ENCODE measurements at places on chromosomes 12 and 14.
A peak's percentile ranks its signal among the peaks of the same experiment; 100 is the strongest.

DNA sequence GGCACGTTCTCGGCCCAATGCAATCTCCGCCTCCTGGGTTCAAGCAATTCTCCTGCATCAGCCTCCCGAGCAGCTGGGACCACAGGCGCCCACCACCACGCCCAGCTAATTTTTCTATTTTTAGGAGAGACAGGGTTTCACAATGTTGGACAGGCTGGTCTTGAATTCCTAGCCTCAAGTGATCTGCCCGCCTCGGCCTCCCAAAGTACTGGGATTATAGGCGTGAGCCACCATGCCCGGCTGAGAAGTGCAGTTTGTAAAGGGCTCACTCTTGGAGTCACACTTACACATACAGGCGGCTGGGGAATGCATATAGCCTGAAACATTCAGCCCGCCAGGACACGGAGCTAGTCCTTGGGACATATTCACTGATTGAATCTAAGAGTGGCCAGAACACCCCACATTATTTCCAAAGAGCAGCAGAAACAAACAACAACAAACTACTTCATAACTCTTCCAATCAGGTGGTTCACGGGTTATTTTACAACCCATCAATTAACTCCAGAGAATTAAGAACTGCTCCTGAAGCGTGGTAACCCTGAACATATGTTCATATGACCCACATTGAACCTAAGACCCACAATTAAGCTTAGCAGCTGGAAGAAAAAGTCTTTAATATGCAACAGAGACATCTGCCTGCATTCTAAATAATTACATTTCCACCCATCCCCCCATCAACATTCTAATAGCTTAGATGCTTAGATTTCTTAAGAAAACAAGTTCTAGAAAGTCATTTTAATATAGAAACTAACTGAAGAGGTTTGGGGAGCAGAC, 49.2 kb downstream of the SSH1 start:
- no peak for DNase-seq

DNA sequence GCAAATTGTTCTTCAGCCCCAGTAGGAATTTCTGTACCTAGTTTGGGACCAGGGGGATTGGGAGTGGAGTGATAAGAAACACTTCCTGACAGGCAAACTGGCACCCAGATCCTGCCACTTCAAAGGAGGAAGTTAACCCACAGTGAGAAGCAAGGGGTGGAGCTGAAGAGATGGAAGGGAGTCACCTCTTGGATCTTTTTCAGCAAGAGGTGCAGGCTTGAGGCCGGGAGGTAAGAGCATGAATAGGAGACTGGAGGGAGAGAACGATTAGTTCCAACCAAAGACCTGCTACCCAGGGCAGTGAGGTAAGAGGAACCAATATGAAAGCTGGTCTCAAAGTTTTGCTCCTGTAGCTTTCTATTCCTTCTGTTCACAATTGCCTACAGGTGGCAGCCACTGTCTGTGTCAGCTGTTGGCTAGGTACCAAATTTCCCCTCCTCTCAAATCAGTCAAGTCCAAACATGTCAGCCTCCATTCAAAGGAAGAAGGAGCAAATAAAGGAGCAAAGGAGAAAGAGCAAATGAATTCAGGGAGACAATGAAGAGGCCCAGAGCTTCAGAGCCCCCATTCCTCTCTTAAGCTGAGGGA, 14.9 kb upstream of the TAC3 start:
- no peak for DNase-seq

GRCh38 chr12:56490360-56490759, 2.4 kb upstream of the GLS2 start:
- no peak for DNase-seq

- DNase-seq = peak; percentile 100
Measured at GRCh38 chr12:109462868-109463692, 14.0 kb downstream of the KCTD10 start.

GRCh38 chr14:78307671-78308070, 137.5 kb downstream of the NRXN3 start:
- DNase-seq = no peak

DNA sequence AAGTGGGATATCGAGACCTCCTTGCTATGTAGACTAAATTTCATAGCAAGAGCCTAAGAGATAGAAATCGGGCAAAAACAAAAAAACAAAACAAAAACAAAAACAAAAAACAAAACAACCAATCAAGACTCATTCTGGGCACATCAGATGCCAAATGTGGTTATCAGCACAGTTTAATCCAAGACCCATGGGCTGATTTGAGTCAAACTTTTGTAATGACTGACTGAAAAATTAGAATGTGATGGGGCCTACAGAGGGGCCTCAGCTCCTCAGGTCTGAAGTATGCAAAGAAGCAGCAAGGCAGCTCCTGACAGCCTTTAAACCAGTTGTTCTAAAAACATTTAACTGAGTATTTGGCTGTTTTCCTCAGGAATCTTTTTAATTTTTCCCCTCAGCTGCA, 49.3 kb downstream of the SLC4A8 start:
- no peak for DNase-seq

DNA sequence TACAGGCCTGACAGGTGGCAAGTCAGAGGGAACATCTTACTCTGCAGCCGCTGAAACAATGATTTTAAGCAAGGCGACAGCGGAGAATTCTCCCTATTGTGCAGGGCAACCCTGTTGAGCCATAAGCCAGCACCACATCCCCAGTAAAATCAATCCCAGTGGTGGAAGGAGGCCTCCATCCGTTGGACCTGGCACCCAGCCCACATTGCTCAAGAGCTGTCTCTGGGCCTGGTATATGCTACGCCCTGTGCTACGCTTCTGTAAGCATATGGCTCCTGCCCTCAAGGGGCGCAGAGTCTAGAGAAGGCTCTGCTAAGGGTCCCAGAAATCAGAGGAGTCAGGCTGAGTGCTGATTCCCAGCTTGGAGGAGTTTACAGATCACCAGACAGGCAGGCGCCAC, 265.5 kb downstream of the CACNA1C start:
- no peak for DNase-seq

DNA sequence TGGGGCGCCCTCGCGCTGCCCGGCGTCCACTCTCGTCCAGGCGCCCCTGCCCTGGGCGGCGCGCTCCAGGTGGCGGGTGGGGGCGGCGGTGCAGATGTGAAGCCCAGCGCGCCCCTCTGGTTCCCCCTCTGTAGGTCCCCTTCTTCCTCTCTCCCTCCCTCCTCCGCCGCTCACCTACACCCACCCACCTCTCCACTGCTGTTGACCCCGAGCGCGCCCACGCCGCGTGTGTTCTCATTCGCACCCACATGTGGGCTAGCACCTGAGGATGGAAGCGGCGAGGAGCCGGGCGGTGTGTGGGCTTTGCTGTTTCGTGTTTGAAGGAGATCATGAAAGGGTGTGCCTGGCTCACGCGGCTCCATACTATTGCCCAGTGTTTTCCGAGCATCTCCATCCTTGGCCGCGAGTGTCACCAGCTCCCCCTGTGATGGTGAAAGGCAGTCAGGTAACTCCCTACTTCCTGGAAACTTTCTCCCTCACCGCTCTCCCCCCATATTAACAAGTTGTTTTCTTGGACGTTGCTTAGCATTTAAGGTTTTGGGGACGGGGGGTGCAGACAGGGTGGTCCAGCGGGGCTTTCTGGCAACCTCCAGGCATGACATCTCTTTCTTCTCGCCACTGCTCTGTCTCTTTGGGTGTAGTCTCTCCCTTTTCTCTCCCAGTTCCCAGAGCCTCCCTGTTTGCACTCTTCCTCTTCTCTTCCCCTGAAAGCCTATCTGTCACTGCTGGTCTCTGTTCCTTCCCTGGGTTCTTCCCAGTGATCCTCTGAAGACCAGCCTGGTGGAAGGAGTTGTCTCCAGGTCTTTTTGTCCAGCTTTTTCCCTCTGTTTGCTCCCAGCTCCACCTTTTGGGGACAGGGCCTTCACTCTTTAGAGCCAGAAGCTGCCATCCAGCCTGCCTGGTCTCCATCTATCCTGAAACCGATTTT, 1.6 kb downstream of the CACNA1C start:
- no peak for DNase-seq

- DNase-seq = no peak
Measured at GRCh38 chr12:78407722-78408121, 456.9 kb upstream of the SYT1 start.

- DNase-seq = no peak
Measured at GRCh38 chr12:101982307-101982706, 79.5 kb downstream of the WASHC3 start.

DNA sequence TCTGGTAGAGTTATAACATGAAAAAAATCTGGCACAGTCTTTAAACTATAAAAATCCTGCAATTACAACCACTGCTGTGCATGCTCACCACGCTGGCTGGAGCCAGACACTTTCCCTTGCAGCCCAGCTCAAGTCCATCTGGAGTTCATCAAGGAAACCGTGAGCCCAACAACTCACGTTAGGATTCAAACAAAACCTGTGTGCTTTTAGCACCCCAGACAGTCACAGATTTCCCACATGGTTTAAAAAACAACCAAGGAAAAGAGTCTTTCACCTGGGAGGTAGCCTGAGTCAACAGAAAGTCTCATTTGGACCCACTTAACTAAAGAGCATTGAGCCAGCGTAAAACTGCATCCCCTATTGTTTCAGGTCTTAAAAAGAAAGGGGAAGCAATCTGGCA, 4.7 kb downstream of the LRIG3 start:
- DNase-seq = peak; percentile 89

GRCh38 chr14:38286452-38286851, 30.6 kb upstream of the CLEC14A start:
- no peak for DNase-seq

GRCh38 chr12:129776977-129777667, 126.7 kb downstream of the TMEM132D start:
- DNase-seq = no peak

DNA sequence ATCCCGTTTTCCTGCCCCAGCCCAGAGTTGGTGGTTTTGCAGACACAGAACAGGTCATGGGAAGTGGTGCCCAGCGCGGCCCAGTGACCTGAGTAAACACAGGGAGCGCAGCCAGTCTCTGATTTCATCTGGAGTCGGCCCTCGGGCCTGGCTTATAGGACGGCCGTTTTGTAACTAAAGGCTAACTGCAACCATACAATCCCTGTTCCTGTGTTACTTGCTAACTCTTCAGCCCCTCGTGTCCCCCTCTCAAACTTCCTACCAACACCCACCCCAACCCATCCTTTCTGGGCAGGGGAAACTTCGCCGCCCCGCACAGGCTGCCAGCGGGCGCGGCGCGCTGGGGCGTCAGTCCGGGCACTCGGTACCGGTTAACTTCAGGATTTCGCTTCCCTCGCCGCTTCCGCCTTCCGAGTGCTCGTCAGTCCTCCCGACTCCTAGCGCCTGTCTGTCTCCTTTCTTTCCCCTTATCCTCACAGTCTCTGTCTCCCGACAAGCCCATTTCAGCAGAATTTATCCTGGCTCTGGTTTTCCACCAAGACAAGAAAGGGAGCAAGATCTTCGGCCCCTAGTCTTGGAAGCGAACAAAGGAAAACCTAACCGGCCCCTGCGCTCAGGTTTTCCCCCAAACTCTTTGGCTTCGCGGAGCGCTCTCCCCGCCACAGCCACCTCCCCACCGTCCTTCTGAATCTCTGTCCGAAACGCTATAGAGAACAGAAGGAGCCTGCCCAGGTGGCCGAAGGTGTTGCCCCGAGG, 2.0 kb downstream of the SIX1 start:
- peak; percentile 53 for DNase-seq

DNA sequence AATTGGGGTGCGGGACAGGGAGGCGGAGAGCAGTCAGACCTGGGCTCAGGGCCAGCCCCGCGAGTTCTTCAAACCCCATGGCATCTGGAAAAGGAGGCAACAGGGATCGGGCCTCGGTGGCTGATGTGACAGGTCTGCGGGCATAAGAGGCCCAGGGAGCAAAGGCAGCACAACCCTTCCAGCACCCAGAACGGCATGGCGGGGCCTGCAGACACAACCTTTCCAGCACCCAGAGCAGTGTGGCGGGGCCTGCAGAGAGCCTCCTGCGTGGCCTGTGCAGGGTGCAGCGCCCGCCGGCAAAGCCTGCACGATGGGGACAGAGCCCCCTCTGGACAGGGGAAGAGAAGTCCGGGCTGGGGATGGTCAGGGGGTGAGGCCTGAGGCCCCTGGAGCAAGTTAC, 26.2 kb upstream of the TRAF3 start:
- no peak for DNase-seq

GRCh38 chr14:103317251-103317650, 16.8 kb upstream of the EIF5 start:
- DNase-seq = no peak

- DNase-seq = no peak
Measured at GRCh38 chr12:23504043-23504442, 445.4 kb downstream of the SOX5 start.

- DNase-seq = peak; percentile 57
Measured at GRCh38 chr12:84497819-84498218, 414.8 kb downstream of the SLC6A15 start.

DNA sequence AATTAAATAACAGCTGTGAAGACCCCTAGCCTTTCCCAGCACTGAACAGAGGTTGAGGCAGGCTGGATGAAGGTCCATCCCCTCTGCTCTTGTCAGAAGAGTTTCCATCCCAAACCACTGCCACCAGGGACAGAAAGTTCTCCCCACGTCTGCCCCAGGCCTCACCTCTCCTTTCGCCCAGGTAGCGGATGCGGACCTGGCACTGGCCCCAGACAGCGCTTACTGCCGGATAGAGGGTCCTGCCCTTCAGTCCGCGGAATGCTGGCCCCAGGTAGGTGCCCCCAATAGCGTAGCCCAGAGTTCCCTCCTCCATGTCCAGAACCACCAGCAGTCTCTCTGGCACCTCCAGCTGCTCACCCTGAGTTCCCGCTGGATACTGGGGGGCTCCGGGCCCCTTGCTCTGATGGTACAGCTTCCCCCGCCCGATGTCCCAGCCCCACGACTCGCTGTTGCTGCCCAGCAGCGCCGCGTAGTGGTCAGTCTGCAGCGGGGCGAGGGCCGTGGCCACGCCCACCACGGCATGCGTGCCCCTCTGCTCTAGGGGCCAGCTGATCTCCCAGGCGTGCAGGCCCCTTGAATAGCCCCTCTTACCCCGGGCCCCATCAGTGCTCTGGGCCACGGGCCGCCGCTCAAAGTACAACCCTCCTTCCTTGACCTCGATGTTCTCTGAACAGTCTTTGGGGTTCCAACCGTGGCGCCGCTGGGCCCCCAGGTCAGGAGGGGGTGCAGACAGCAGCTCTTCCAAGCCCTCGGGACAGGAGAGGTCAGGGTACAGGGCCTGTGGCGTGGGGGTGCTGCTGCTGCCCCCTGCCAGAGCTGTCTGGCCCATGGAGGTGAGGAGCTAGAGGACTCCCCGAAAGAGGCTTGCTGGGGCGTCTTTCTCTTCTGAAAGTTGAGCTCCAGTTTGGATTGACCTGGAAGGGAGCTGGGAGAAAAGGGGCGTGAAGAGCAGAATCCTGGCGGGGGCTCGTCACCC, 742 bp downstream of the SPSB2 start:
- DNase-seq = peak; percentile 71

GRCh38 chr14:68926236-68926635, 52.9 kb downstream of the ACTN1 start:
- DNase-seq = no peak

DNA sequence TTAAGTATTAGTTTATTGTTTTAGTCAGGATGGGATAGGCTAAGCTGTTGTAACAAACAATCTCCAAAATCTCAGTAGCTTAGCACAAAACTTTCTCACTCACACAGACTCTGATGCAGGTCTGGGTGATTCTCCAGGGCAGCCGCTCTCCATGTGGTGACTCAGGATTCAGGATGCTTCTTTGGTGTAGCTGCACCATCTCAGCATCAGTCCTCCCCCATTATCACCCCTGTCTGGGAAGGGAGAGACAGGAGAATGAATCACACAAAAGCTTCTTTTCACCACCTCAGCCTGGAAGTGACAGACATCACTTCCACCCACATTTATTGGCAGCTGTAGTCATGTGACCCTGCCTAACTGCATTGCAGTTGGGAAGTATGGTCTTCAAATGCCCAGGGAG, 142.3 kb downstream of the DICER1 start:
- DNase-seq = no peak

- no peak for DNase-seq
Measured at GRCh38 chr12:131375972-131376345, 334.9 kb upstream of the SFSWAP start.

GRCh38 chr12:16474801-16475200, 127.4 kb downstream of the MGST1 start:
- no peak for DNase-seq

Measured in fibroblast of skin of abdomen (primary cell).